Ascending aorta (tissue), 2 donors: ENCODE measurements at places on chromosomes 3 and 15.

DNA sequence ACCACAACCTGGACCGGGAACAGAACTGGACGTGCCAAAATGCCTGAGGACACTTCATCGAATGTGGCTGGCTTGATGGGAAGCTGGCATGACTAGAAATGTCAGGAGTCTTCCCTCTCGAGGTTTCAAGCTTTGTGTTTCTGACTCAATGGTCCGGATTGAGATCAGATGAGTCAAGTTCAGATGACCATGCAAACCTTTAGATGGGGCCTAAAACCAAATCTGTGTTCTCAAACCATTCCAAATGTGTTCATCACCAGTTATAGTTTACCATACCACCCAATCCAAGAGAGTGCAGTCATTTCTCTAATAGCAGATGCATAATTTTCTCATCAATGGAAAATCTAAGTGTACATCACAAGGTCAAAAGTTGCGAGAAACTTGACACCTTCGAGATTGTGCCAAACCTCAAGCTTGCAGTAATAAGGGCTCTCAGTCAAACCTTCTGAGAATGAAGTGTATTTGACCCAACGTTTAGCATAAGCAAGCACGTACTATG lies 369.1 kb downstream of the RORA start:
- DNase-seq = no peak

DNA sequence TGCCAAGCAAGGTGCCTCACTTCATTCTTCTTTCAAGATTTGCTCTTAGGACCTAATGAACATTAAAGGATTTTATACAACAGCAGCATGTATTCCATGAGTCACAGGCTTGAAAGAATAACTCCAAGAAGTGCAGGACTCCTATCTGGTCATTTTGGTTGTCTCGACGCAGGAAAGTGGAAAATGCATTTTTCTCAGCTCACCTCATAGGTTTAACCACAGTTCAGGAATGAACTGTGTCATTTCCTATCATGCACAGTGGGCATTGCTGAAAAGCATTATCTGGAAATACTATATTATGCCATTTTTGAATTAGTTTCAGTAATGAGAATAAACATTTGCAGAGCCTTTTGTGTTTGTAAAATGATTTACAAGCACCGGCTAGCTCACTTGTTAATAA lies 98.7 kb upstream of the BFSP2 start:
- no peak for DNase-seq

DNA sequence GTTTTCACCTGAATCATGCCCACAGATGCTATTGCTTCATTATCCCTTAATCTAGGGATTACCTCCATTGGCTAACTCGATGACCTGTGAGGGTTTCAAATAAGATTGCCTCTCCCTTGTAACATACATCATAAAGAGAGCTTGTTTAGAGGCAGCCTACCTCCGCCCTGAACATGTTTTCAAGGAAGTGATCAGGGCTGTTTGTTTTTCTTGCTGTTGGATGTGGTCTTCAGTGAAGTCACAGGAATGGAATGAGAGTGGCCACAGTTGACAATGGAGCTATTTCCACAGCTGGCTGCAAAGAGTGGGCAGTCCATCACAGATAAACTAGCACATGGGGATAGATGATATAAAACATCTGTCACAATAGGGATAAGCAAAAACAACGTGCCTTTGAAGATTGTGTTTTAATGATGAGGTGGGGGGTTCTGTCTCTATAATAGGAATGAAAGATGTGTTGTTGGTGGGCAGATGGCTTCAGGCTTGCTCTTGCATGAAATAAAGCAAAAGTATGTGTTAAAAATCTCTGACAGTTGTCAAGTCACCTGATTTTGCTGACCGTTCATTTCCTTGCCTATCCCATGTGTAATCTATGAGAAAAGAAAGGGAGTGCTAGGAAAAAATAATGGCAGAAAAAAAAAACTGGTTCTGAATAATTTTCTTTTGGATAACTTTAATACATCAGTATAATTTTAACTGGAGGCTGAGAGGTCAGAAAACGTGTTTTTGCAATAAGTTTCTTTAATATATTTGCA lies 642.3 kb downstream of the RBMS3 start:
- DNase-seq = no peak

DNA sequence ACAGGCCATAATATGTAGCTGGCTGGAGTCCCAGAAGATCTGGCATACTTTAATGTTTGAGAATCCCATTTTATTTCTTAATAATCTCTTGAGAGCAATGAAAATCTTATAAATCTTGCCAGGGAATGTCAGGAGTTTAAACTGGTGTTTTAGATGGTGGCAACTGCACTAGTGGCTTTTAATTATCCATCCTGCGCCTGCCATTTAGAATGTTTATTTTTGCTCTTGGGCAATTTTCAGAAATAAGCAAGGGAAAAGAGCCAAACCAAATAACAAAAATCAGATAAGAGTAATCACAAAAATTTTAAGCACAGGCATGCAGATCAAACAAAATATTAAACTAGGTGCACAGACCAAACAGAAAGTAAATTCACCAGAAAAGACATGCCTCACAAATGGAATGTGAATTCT lies 41.9 kb upstream of the UBP1 start:
- DNase-seq = no peak

GRCh38 chr3:166955201-166955939 lies 424.7 kb downstream of the ZBBX start:
- DNase-seq = no peak

DNA sequence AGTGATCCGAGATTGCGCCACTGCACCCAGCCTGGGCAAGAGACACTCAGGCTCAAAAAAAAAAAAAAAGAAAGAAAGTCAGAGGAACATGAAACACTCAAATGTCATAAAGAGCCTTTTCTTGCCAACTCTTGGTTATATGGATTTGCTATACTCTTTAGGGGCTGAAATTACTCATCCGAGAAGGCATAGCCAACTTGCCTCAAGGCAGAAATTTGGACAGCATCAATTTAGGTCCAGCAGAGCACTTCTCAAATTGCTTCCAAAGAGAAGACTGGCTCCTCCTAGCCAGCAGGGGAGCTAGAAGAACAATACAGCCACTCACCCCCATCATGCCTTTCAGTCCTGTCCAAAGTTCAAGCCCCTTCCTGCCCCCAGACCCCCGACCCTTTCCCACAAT lies 43.8 kb downstream of the OSBPL10 start:
- no peak for DNase-seq

DNA sequence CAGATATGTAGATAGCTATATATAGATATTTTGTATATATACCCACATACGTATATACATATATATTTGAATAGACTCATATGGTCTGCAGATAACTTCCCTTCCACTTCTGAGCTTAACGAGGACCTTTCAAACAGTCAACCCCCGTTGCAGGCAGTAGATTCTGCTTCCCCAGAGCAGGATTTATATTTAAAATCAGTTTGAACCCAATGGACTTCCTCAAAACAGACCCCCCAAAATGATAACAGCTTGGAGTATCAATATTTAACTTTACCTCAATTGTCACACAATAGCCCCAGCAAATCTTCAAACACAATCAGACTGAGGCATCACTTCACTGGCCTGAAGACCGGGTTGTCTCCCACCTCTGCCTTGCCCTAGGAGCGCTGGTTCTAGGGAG lies 218.3 kb downstream of the MEIS2 start:
- no peak for DNase-seq
